ENCODE measurements at places on chromosomes 11 and 22. TPM values are rescaled to one million over a fixed set of nuclear protein-coding genes. Genes with fewer than 3 reads are reported as not detected.
A peak's percentile ranks its signal among the peaks of the same experiment; 100 is the strongest.

DNA sequence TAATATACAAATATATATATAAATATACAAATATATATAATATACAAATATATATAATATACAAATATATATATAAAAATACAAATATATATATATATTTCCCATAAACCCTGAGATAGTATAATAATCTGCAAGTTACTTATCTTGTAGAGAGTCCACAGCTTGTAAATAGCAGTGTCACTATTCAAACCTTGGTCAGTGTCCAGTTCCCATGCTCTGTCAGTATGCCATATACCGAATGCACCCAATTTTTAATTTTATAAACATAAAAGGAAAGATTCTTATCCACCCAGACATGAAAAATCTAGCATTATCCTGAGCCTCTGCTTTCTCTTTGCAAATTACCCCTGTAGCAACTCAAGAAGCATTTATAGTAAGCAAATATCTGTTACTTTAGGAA lies 21.6 kb upstream of the CTSC start:
- H3K27ac ChIP-seq: no peak overlapping the region
- no peaks in the 10 kb centered on the region for H3K27me3 ChIP-seq
- no peaks in the 10 kb centered on the region for H3K36me3 ChIP-seq
- no peak overlapping the region for H3K4me3 ChIP-seq
- no peak for DNase-seq

GRCh38 chr11:80186692-80187091 lies 745.9 kb upstream of the TENM4 start:
- H3K27me3 ChIP-seq: no peaks in the 10 kb centered on the region
- H3K4me1 ChIP-seq: no peaks in the 10 kb centered on the region
- no peak overlapping the region for H3K27ac ChIP-seq
- DNase-seq: no peak
- no peaks in the 10 kb centered on the region for H3K36me3 ChIP-seq
- H3K4me3 ChIP-seq: no peak overlapping the region

DNA sequence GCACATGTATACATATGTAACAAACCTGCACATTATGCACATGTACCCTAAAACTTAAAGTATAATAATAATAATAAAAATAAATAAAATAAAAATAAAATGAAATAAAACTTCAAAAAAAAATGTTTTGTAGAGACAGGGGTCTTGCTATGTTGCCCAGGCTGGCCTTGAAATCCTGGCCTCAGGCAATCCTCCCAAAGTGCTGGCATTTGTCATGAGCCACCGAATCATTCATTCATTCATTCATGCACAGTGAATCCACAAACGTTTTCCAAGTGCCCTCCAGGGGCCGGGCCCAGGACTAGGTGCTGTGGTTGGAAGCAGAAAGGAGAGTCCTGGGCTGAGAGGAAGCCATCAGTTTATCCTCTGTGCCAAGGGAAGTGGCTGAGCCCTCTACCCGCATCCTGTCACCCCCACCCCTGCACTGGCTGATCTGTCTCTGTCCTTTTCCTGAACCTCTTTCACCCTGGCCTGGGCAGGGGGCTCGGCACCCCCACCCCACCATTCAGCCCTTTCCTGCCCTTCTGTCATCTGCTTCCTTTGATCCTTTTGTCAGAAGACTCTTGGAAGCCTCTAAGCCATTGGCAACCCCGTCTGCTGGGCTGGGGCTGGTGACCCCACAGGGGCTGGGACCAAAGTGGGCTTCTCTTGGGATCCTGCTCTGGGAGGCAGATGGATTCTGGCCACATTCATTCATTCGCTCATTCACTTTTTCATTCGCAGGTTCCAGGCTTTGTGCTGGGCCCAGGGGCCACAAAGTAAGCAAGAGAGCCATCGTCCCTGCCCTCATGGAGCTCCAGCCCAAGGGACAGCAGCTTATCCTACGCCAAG lies 84.3 kb downstream of the IGLL1 start:
- H3K4me3 ChIP-seq: no peak overlapping the region
- H3K27ac ChIP-seq: no peak overlapping the region
- no peaks in the 10 kb centered on the region for H3K4me1 ChIP-seq
- no peak for DNase-seq

DNA sequence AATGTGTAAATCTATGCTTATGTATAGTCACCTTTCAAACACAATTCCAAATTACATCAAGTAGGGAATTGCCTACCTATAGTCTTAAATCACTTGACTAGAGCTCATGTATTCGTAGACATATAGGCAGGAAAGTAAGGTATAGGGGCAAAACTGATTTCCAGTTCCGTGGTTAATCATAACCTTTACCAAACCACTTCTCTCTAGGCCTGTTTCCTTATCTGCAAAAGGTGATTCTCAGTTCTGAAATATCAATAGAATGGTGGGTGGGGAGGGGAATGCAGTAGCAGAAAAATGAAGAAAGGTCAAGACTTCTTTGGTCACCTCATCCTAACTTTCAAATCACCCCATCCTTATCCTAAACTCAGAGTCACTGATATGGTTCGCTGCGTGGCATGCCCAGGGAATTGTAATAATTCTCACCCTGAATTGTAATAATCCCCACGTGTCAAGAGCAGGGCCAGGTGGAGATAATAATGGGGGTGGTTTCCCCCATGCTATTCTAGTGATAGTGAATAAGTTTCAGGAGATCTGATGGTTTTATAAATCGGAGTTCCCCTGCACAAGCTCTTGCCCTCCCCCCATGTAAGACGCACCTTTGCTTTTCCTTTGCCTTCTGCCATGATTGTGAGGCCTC lies 1.9 kb upstream of the ANO5 start:
- H3K27me3 ChIP-seq: no peaks in the 10 kb centered on the region
- no peak overlapping the region for H3K4me3 ChIP-seq
- no peak for DNase-seq
- H3K27ac ChIP-seq: no peak overlapping the region
- no peaks in the 10 kb centered on the region for H3K4me1 ChIP-seq
- no peaks in the 10 kb centered on the region for H3K36me3 ChIP-seq

- no peaks in the 10 kb centered on the region for H3K4me1 ChIP-seq
- no peak overlapping the region for H3K27ac ChIP-seq
- no peak overlapping the region for H3K4me3 ChIP-seq
- H3K27me3 ChIP-seq: no peaks in the 10 kb centered on the region
Measured at GRCh38 chr11:2673250-2673610, 26.6 kb downstream of the KCNQ1OT1 start.

GRCh38 chr11:132607575-132607974 lies 924.7 kb downstream of the OPCML start:
- no peaks in the 10 kb centered on the region for H3K4me1 ChIP-seq
- no peak for DNase-seq
- H3K4me3 ChIP-seq: no peak overlapping the region
- no peaks in the 10 kb centered on the region for H3K36me3 ChIP-seq

DNA sequence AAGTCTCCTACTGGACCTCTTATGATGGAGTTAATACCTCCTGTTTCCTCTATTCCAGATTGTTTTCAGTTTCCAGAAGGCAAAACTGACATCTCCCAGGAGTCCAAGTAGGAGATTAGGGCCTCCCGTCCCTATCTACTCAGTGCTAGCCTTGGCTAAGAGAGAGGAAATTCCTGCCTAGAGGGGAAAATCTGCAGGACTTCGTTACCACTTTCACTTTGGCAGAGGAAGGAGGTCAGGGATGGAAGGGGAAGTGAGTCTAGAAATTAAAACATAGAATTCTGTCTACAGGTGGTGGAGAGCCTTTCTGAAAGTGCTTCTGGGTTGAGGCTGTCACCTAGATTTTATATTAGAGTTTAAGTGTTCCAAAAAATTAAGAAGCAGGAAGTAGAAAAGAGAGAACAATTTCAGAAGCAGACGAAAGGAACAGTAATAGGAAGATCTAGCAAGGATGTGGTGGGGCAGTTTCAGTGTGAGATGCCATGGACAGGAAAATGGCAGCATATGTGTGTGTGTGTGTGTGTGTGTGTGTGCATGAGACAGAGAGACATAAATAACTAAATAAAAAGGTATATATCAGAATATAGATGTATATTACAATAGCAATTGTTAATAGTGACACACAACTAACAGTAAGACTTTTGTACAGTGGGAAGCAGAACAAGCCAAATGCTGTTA lies 2.4 kb upstream of the TRIM68 start:
- no peaks in the 10 kb centered on the region for H3K4me1 ChIP-seq
- no peak overlapping the region for H3K4me3 ChIP-seq
- DNase-seq: no peak
- no peaks in the 10 kb centered on the region for H3K36me3 ChIP-seq
- no peaks in the 10 kb centered on the region for H3K27me3 ChIP-seq
- H3K27ac ChIP-seq: no peak overlapping the region

GRCh38 chr11:133816146-133816870 lies 29.0 kb downstream of the SPATA19 start:
- no peak for DNase-seq
- H3K4me3 ChIP-seq: no peak overlapping the region
- H3K4me1 ChIP-seq: no peaks in the 10 kb centered on the region
- no peaks in the 10 kb centered on the region for H3K36me3 ChIP-seq

DNA sequence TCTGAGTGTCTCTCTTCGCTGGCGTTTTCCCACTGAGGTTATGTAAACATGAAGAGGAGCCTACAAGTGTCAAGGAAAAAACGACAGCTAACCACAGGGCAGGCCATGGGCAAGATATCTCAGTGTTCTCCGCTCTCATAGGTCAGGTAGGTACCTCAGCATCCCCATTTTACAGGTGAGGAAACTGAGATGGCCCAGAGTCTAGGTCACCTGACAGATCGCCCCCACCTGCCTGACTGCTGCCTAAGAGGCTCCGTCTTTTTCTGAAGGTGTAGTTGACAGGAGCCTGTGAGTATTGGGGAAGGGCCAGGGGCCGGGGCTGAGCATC lies 847 bp upstream of the NDUFA6 start:
- H3K4me1 ChIP-seq: no peaks in the 10 kb centered on the region
- peak overlapping the region; percentile 62 for H3K4me3 ChIP-seq
- no peaks in the 10 kb centered on the region for H3K27me3 ChIP-seq
- H3K36me3 ChIP-seq: no peaks in the 10 kb centered on the region
- peak overlapping the region; percentile 85 for H3K27ac ChIP-seq
- DNase-seq: no peak

DNA sequence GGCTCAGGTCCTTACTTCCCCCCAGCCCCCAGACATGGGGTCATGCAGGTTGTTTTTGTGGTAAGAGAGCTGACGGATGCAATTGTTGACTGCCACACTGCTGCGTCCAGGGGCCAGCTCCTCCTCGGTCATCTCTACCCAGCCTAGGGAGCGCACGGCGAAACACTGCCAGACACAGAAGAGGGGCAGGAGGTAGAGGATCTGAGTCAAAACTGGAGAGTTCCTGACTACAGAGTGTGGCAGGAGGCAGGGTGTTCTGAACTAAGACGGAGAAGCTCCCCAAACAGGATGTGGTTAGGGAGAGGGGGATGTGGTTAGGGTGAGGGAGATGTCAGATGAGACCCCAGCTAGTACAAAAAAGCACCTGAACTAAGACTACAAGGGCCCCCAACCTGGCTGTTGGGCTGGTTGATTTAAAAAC lies 12.3 kb downstream of the SMPD1 start:
- H3K36me3 ChIP-seq: no peaks in the 10 kb centered on the region
- H3K4me3 ChIP-seq: no peak overlapping the region
- H3K27ac ChIP-seq: no peak overlapping the region
- no peaks in the 10 kb centered on the region for H3K27me3 ChIP-seq

- no peak overlapping the region for H3K27ac ChIP-seq
- H3K36me3 ChIP-seq: no peaks in the 10 kb centered on the region
- H3K27me3 ChIP-seq: no peaks in the 10 kb centered on the region
- no peak overlapping the region for H3K4me3 ChIP-seq
Measured at GRCh38 chr11:68527585-68527984, 67.0 kb downstream of the PPP6R3 start.

DNA sequence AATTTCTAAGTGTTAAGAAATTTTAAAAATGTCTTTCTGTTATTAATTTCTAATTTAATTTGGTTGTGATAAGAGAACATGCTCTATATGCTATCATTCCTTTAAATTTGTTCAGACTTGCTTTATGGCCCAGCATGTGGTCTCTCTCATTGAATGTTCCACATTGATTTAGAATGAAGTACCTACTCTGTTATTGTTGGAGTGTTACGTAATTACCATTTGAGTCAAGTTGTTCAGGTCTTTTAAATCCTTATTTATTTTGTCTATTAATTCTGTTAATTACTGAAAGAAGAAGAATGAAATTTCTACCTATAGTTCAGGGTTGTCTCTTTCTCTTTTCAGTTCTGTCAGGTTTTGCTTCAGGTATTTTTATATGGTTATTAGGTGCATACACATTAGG lies 57.0 kb downstream of the PRMT3 start:
- no peak for DNase-seq
- no peak overlapping the region for H3K4me3 ChIP-seq

DNA sequence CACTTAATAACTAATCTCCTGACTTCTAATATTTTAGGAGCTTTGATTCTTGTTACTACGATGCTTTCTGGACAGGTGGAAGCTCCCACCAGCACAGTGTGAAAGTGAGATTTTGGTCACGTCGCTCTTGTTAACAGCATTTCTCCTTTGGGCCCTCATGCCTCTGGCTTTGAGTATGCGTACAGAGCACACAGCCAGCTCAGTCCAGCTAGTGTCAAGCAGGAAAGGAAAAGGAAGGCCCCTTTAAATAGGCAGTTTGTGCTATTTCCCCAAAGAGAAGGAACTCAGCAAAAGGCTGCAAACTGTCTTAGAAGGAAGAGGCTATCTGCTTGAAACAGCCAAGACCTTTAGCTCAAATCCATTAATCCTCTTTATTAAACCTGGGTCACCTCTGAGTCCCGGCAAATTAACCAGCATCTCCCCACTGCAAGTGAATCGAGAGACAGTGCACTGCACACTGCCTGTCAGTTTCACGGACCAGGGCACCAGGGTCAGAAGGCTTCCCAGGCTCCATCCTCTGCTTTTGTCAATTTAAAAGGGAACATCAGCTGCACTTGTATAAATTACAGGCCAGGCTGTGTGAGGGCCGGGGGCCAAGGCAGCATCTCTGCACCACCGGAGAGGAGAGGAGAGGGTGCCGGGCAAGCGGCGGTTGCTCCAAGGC lies 34.7 kb downstream of the OPCML start:
- no peaks in the 10 kb centered on the region for H3K27me3 ChIP-seq
- H3K4me3 ChIP-seq: no peak overlapping the region
- no peak overlapping the region for H3K27ac ChIP-seq
- no peaks in the 10 kb centered on the region for H3K36me3 ChIP-seq
- H3K4me1 ChIP-seq: no peaks in the 10 kb centered on the region

CRELD2 gene
- 70.1 TPM for total RNA-seq

DGAT2 gene
- 5.6 TPM for total RNA-seq

PAX6 gene
- total RNA-seq: not detected

OVOL1 gene
- 2.7 TPM for total RNA-seq

PHLDA2 gene
- 12.4 TPM for total RNA-seq

YAP1 gene
- 210 TPM for total RNA-seq

SF1 gene
- total RNA-seq: 263 TPM

FLRT1 gene
- total RNA-seq: 0.57 TPM

LRP4 gene
- 8.6 TPM for total RNA-seq
